MM.1S (cell line): ENCODE measurements at places on chromosomes 1 and 21.

GRCh38 chr1:203629507-203630082 lies 3.0 kb downstream of the ATP2B4 start:
- DNase-seq, result no peak

DNA sequence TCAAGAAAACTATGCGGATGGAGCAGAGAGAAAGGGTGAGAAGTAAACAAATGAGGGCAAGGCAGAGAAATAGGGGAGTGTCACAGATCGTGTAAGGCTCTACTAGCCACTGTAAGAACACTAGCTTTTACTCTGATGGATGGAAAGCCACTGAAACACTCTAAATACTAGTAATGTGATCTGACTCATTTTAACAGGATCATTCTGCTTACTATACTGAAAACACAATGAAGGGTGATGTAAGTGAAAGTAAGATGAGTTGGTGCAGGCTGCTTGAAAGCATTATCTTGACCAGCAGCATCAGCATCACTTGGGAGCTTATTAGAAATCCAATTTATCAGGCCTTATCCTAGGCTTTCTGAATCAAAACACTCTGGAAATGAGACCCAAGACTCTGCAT lies 32.7 kb downstream of the TUT4 start:
- no peak for DNase-seq

GRCh38 chr1:228367798-228368791 lies 38.5 kb downstream of the TRIM11 start:
- no peak for DNase-seq

- peak; percentile 73 for DNase-seq
Observed at GRCh38 chr1:61588736-61589672, 135.9 kb downstream of the TM2D1 start.

- DNase-seq, result no peak
Observed at GRCh38 chr1:22245726-22246125, 102.8 kb upstream of the WNT4 start.

- DNase-seq, result no peak
Observed at GRCh38 chr1:203528063-203528462, 34.1 kb downstream of the OPTC start.

- DNase-seq, result no peak
Observed at GRCh38 chr1:13697738-13698137, 2.2 kb upstream of the PRDM2 start.

DNA sequence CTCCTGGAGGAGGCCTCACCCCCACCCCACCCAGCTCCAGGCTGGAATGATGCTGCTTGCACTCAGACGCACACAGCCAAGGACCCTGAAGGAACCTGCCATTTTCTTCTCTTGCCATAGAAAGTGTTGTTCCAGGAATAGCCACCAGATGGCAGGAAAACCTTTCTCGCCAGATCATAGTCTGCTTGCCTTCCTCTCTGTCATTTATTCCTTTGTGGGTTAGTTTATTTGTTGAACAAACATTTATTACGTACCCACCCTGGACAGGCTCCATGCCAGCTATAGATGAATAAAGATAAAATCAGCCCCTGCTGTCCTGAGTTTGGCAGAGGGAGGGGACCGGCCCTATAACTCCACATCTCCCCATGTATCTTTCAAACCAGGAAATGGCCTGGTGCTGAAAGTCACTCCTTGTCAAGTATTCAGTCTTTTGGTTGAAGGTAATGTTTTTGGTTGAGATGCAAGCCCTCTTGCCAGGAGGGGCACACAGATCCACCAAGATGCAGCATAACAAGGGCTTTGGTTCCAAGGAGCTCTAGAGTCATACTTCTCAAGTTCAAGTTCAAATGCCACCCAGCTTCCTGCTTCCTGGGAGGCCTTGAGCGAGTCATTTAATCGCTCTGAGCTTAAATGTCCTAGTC lies 7.0 kb upstream of the KCNC4 start:
- peak; percentile 24 for DNase-seq

DNA sequence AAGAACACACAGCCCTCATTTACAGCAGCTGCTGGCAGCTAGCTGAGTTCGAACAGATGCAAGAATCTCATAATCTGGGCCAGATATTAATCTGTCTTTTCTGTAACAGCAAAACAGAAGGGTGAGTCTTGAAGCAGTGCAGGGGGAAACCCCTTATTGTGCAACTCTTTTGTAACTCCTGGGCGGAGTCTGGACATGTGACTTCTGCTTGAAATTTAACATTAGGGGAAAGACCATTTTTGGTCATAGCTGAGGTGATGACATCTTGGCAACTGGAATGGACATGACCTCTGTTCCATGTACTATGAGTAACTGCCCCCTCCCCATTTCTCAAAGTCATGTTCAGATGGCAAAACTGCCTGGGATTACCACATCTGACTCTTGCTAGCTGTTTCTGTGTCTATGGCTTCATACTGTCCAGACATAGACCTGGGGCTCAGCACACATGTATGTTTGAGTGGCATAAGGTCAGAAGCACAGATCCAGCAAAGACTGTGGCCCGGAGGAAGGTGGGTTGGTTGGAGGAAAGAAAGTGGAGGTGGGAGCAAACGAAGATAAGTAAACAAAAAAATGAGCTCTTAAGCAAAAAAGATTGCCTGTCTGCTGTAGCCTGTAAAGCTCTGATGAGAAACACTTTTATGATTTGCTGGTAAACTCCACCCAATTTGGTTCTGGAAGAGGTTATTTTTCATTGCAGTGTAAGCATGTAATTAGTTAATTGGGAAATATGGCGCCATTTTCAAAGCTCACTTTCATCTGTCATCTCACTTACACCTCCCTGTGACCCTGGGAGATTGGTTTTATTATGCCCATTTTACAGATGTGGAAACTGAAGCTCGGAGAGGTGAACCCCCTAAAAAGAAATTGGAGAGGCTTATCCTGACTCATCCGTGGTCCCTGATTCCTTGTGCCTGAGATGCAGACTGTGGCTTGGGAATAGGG lies 26.1 kb downstream of the ETS2 start:
- peak; percentile 14 for DNase-seq

DNA sequence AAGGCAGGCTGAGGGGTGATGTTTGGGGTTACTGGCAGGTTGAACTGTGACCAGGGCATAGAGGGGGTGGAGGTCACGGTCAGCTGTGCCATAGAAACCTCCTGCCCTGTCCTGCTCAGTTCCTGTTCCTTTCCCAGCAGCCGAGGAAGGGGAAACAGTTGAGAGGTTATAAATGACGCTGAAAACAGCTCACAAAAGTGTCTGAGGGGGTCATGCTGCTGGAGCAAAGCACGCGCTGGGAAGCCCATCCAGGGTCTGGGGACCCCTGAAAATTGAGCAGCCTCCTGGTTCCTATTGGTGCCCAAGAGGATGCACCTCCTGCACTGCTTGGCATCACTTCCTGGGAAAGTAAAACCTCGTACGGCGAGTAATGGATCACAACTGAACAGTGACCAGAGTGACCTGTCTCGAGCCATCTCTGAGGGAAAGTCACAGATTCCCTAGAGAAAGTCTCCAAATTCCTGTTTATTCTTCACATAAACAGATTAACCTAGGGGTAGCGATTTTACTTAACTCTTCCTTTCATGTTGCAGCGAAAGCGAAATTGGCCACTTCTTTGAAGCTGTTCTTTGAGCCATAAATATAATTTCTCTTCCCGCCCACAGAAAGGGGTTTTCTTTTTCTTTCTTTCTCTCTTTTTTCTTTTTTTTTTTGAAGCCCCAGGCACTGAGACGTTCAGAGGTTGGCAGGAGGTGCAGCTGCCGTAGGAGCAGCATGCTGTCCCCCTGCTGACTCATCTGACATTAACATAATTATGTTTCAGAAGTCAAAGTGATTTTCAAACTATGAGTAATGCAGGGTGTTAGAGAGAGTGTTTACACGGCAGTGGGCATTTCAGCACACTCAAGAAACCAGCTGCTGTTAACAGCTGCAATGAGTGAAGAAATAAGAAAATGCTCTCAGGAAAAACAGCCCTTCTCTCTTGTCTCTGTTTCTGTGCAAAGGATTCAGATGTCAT lies 41.8 kb upstream of the ATF3 start:
- peak; percentile 91 for DNase-seq

DNA sequence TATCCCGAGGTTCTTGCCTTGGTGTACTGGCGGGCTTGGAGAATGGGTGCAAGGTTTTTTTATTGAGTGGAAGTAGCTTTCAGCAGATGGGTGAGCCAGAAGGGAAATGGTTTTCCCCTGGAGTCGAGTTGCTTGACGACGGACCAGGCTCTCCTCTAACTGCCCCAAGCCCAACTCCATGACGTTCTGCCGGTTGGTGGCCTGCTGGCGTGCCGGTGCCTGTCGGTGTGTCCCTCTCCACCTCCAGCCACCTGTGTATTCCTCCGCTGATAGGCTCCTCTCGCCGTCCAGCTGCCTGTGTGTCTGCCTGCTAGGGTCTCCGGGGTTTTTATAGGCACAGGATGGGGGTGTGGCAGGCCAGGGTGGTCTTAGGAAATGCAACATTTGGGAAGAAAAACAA lies 34.3 kb upstream of the PTGFRN start:
- no peak for DNase-seq

DNA sequence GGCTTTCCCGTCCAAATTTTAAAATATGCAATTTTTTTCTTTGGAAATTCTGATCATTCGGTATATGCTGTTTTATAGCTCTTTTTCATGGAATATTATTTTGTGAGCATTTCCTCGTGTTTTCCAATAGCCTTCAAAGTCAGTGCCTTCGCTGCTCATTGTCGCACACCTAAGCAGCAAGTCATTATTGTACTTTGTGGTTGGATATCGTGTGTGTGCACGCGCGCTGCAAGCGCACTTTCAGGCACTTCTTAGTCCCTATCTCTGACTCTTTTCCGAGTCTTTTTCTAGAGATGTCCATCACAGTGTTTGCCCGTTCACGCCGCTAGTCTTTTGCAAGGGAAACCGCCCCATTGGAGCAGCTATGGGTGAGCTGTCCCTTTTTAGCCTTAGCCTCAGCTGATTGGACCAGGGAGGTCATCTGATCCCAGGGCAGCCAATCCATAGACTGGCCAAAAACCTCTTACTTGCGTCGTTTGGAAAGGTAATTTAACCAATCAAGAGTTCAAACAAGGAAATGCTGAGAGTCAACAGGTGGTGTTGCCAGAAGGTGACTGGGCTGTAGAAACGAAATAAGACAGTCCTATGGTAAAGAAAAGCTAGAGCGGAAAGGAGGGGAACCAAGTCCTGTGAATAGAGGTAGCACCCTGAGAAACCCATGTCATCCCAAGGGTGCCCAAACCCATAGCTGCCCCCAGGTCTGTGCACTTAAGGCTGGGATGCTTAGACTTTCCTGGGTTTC lies 710 bp upstream of the HYI start:
- DNase-seq, result peak; percentile 94

DNA sequence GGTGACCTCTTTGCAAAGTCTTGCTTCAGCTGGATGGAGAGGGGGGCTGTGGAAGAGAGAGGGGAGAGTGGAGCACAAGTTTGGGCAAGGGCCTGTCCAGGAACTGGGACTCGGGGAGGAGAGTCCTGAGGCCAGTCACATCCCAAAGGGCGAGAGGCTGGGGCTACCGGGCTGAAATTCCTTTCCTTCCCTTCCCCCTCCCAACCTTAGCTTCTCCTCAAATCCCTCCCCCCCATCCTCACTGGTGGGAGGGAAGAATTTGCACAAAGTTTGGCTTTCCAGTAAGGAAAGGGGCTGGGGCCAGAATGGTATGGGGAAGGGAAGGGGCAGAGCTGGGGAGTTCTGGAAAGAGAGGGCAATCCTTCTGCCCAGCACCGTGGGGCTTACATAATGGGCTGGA lies 854 bp downstream of the CNTN2 start:
- DNase-seq, result no peak
